GM04504 (cell line): ENCODE measurements at places on chromosomes 7 and 10.

DNA sequence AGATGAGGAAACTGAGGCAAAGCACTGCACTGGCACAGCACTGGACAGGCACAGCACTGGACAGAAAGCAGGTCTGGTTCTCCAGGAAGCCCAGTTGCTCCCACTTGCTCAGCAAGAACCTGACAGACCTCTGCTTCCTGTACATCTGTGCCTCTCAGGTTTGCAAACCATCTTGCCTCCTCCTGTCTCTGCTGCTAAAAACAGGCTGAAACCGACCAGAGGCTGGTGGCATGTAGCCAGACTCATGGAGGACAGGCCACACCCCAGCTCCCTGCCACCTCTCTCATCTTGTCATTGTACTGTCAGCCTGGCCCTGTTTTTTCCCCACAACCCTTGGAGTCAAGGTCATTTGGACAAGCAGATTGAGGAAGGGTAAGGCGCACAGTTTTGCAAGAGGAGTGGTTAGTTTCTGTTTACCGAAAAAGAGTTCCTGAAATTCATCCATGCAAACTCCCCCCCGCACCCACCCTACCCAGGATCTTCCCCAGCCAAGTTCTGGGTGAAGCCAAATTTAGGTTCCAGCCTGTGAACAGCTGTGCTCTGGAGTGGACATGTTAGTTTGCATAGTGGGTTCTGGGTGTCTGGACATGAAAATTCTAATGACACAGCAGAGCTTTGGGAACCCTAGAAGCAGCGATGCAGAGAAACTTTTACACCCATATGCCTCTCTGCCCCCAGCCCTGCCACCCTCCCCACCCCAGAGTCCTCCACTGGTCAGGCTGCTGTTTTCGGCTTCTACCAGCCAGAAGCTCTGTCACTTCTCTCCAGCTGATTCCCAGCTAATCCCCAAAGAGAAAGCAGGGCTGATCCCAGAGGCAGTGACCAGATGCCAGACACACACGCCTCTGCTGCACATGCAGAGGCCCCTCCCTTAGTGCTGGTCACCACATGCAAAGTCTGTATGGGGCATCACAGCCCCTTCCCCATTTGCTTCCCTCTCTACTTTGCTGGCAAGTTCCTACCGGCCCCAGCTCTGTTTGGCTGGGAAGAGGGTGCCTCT, 8.5 kb upstream of the C10orf105 start:
- no peak for DNase-seq

GRCh38 chr7:41114131-41114530, 588.8 kb downstream of the INHBA start:
- DNase-seq, result no peak

DNA sequence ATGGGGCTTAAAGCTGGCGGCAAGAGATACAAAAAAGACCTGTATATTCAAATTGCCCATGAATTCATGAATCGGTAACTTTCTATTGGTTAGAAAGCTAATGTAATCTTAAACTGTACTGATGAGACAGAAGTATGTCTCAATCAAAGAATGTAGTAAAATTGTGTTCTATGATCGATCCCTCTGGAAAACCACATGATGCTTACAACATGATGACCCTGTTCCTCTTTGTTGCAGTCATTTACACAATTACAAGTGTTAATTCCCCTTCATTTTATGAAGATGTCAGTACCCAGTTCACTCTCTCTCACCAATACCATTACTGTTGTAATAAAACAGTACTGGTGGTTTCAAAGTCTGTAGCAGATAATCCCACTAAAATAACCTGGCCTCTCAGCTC, 10.1 kb downstream of the KIF5B start:
- no peak for DNase-seq

GRCh38 chr7:20304366-20304765, 26.3 kb upstream of the ITGB8 start:
- DNase-seq, result no peak

- no peak for DNase-seq
These were observed 15.2 kb upstream of the GPR158 start for GRCh38 chr10:25159591-25159990.

GRCh38 chr10:71278691-71279588, 40.1 kb upstream of the SLC29A3 start:
- DNase-seq, result no peak

DNA sequence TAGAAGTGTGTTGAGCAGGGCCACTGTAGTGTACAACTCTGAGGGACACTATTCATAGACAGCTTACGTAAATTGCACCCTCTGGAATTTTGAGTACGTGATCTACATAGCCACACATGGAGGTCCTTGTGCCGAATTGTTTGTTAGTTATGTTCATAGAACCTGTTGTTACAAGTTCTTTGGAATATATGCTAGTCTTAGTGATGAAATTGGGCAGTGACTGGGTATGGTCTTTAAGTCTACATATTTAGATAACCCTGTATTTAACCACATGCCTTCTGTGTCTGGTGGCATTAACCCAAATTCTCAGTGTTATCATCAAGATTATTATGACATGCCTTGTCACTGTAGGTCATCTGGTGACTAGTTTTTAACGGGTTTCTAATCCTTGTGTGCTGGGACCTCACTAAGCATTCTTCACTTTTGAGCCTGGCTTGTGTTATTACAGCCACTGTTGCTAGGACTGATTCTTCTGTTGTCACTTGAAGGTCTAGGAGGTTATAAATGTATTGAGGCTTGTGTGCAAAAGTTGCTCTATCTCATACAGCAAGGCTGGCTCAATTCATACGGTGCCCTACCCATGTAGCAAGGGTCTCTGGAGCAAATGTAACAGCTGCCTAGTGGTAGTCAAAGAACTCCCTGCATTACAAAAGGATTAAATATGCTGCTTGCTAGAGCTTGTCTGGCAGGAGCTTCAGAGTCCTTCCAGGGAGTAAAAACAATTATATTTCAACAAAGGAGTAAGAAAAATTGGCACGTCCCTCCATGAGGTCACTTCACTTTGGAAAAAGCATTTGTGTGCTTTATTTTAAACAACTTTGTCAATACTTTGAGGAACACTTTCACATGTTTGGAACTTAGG, 65.4 kb downstream of the CDK14 start:
- no peak for DNase-seq

- DNase-seq, result no peak
These were observed 230.5 kb downstream of the FANK1 start for GRCh38 chr10:126126866-126127265.

GRCh38 chr10:112583236-112583939, 136.4 kb downstream of the VTI1A start:
- no peak for DNase-seq

DNA sequence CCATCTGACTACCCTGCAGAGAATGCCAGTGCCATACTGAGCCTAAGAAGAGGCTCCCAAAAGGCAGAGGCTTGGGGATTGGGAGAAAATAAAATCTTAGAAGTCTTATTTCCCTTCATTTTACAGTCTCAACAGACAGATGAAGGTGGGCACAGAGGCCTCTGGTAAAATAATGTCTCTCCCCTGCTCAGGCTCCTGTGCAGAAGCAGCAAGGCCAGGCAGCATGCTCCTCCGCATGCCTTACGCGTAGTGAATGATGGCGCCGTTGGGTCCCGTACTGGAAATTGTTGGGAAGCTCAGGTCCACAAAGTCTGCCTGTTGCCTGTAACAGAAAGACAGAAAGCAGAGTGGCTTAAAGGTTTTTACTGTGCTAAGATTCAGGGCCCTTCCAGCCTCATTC, 45.8 kb downstream of the XPNPEP1 start:
- no peak for DNase-seq

GRCh38 chr7:43341132-43341531, 228.7 kb downstream of the HECW1 start:
- DNase-seq, result no peak

GRCh38 chr10:110650265-110650668, 6.1 kb downstream of the RBM20 start:
- DNase-seq, result no peak

GRCh38 chr10:85612378-85612775, 754.2 kb downstream of the GRID1 start:
- no peak for DNase-seq

GRCh38 chr10:68194290-68194689, 37.6 kb downstream of the ATOH7 start:
- DNase-seq, result no peak

DNA sequence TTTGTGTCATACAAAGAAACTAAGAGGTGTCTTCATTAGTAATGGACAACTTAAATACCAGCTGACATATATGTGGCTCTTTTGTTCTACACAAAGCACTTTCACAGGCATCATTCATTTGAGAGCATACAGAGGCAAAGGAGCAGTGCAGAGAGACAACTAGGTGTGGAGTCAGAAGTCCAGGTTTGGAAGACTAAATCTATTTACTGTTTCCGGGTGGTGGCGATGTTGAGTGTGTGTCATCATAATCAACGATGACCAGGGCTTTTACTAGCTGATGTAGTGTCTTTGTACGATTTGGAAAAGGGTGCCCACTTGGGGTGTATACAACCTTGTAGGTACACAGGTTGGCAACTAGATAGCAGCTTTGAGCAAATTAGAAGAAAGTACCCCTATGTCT, 195.5 kb upstream of the CCDC6 start:
- DNase-seq, result no peak

GRCh38 chr7:6317797-6318438, 45.5 kb upstream of the CYTH3 start:
- DNase-seq, result peak; percentile 53

GRCh38 chr10:22334414-22335172, 10.7 kb upstream of the SPAG6 start:
- DNase-seq, result no peak

- peak; percentile 74 for DNase-seq
These were observed 4.1 kb downstream of the DKK1 start for GRCh38 chr10:52318136-52318701.

GRCh38 chr7:75861636-75862035, 17.2 kb upstream of the RHBDD2 start:
- no peak for DNase-seq

- no peak for DNase-seq
These were observed 31.8 kb upstream of the IL15RA start for GRCh38 chr10:6009150-6009549.

- peak; percentile 71 for DNase-seq
These were observed 265.7 kb upstream of the BMPER start for GRCh38 chr7:33639552-33640197.

DNA sequence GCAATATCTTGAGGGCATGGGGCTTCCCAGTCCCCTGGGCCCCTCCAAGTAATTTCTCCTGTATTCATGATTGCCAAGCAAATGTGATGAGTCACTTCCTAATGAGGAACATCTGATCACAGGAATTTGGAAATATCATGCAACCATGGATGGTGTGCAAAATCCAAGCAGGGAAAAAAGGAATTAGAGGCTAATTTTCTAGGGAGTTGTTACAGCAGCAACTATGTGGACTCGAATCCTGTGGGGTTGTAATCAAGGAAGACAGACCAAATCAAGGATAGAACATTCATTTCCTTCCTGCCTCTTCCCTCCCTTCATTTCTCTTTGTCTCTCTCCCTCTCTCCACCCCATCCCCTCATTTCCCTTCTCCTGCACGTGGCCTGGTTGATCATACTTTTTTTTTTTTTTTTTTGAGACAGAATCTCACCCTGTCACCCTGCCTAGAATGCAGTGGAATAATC, 23.9 kb upstream of the AGFG2 start:
- DNase-seq, result peak; percentile 55

GRCh38 chr7:20560325-20561180, 54.9 kb upstream of the ABCB5 start:
- no peak for DNase-seq

DNA sequence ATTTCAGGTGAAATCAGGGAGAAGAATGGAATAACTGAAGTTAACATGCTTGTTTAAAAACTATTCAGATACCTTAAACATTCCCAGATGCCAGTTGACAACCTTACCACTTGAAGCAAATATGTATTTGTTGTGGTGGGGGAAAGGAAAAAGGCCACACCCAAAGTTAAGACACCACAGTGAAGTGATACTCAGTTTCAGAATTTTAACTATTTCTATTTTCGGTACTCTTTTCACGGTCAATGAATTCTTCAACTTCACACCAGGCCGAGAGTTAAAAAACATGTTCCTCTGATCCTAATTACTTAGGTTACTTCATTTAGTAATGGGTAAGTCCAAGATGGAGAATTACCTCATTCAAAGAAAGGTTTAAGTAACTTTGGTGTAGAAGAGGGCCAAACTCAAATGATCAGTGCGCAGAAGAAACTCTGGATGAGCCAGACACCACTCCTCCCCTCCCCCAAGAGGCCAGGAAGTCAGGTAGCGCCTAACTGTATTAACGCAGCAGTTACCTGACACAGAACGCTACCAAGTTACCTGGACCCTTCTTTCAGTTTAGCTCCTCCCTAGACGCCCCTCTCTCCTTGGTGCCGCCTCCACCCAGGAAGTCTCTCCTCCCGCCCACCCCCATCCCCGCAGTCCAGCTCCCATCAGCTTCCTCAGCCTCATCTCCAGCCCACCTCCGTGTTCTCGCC, 700 bp downstream of the MTPN start:
- no peak for DNase-seq

DNA sequence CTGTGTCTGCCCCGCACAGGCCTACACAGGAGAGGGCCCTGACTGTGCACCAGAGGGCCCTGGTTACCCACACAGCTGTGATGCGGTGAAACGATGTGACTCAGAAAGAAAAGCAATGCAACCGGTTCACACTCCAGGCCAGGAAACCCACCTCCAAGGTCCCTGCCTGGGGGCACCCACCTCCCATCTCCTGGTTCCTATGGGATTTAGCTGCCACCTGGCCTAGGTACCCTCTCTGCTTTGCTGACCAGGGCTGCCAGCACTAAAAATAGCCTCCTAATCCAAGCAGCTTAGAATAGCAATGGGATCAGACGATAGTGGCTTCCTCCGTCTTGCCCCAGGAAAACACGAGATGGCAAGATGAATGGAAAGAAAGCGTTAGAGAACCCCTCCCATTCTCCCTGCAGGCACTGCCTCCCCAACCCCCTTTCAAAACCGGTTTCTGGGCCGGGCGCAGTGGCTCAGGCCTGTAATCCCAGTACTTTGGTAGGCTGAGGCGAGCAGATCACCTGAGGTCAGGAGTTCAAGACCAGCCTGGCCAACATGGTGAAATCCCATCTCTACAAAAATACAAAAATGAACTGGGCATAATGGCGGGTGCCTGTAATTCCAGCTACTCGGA, 12.4 kb downstream of the RBP3 start:
- no peak for DNase-seq

DNA sequence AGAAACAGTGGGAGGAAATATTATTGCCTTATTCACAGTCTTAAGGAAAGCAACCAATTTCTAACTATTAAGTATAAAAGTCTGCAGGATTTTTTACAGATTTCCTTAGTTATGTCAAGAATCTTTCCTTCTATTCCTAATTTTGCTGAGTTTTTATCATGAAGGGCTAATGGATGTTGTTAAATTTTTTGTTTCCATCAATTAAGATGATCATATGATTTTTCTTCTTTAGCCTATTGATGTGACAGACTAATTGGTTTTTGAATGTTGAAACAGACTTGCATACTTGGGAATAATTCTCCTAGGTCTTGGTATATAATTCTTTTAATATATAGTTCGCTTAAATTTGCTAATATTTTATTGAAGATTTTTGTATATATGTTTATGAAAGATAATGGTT, 569.1 kb upstream of the KCND2 start:
- no peak for DNase-seq
